ENCODE measurements at places on chromosomes 7 and 10.
A peak's percentile ranks its signal among the peaks of the same experiment; 100 is the strongest.

DNA sequence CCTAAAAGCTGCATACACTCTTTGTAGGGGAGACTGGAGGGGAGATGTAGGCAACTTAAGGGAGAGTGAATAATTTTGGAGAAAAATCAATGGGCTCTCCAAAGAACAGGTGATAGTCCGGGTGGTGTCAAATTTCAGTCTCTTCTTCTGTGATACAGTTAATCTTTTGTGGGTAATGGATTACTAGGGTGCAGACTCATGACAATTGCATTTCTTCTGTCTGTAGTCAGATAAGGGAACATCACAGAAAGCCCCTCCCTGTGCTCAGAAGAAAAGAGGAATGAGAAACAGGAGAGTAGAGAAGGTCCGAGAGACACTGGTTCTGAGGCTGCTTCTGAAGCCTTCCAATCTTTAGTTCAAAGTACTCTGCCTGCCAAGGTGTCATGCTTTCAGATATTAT lies 1140.7 kb upstream of the LRRN3 start:
- no peaks in the 10 kb centered on the region for H3K27me3 ChIP-seq
- no peak overlapping the region for H3K27ac ChIP-seq
- H3K4me1 ChIP-seq: no peaks in the 10 kb centered on the region

GRCh38 chr7:107889992-107890391 lies 991 bp upstream of the DLD start:
- H3K4me3 ChIP-seq: no peak overlapping the region
- H3K4me1 ChIP-seq: peaks cover 8% of the 10 kb centered on the region
- DNase-seq: no peak
- H3K27me3 ChIP-seq: no peaks in the 10 kb centered on the region
- peak overlapping the region; percentile 86 for H3K27ac ChIP-seq
- H3K36me3 ChIP-seq: no peaks in the 10 kb centered on the region

- H3K27me3 ChIP-seq: no peaks in the 10 kb centered on the region
- no peak overlapping the region for H3K4me3 ChIP-seq
- H3K27ac ChIP-seq: no peak overlapping the region
- DNase-seq: no peak
- no peaks in the 10 kb centered on the region for H3K4me1 ChIP-seq
Observed at GRCh38 chr10:86827639-86828038, 71.2 kb downstream of the BMPR1A start.

- no peaks in the 10 kb centered on the region for H3K27me3 ChIP-seq
- no peak overlapping the region for H3K4me3 ChIP-seq
- H3K4me1 ChIP-seq: peaks cover 4% of the 10 kb centered on the region
- no peaks in the 10 kb centered on the region for H3K36me3 ChIP-seq
- no peak for DNase-seq
Observed at GRCh38 chr7:133040178-133040577, 41.7 kb downstream of the CHCHD3 start.

- DNase-seq: no peak
- no peak overlapping the region for H3K4me3 ChIP-seq
- H3K27me3 ChIP-seq: no peaks in the 10 kb centered on the region
- H3K36me3 ChIP-seq: no peaks in the 10 kb centered on the region
Observed at GRCh38 chr7:113392421-113392820, 274.1 kb upstream of the SMIM30 start.

DNA sequence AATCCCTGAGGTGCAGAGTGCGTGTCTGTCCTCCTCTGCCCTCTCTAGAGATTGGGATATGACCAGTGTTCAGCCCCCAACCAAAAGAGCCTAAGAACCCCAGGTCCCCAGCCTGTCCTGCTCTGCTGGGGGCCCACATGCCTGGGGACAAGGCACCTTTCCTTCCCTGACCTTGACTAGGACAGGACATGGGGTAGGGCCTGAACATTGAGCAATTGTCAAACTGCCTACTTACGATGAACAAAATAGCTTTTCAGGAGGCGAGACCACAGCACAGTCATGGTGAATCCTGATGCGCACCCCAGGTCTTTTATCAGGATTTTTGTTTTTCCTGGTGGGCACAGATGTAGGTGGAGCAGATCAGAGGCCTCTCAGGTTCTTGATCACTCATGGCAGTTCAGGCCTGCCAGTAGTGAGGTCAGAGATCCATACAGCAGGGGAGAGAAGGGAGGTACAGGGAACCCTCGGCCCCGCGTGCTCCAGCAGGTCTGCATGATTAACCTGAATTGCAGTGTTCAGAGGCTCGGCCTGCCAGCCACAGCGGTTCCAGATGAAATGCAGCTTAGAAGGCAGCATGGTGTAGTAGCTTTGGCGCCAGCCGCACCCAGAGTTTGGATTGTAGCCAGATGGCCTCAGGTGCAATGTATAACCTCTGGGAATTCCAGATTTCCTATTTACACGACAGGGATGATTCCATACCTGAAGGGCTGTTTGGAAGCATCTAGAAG lies 191.3 kb downstream of the CUX1 start:
- H3K36me3 ChIP-seq: peaks cover 11% of the 10 kb centered on the region
- no peaks in the 10 kb centered on the region for H3K27me3 ChIP-seq
- DNase-seq: no peak
- H3K4me3 ChIP-seq: no peak overlapping the region
- H3K27ac ChIP-seq: no peak overlapping the region

DNA sequence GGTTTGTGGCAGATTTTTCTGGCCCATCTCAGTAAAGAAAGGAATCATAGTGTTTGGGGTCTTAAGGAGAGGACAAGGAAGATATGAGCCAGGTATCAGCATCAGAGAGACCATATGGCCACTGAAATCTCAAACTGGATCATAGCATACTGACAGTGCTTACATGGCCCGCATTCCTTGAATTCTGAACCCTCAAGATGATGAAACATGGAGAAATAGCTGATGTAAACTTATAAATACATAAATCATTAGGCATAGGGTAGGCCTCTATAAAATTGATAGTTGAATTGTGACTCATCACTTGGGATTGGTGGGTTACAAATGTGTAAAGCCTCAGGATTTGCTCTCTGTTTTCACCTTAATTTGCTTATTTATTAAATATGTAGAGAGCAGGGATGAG lies 688.5 kb downstream of the CNTNAP2 start:
- no peaks in the 10 kb centered on the region for H3K4me1 ChIP-seq
- no peak overlapping the region for H3K4me3 ChIP-seq
- DNase-seq: no peak
- no peaks in the 10 kb centered on the region for H3K27me3 ChIP-seq

- DNase-seq: no peak
- H3K36me3 ChIP-seq: no peaks in the 10 kb centered on the region
- H3K4me1 ChIP-seq: no peaks in the 10 kb centered on the region
- H3K4me3 ChIP-seq: no peak overlapping the region
- no peaks in the 10 kb centered on the region for H3K27me3 ChIP-seq
Observed at GRCh38 chr7:19442016-19442785, 266.6 kb downstream of the POLR1F start.

- H3K4me3 ChIP-seq: peak within 1 kb of the TSS; percentile 56
- no peak within 1 kb of the TSS for H3K27ac ChIP-seq
- no peak for DNase-seq
- H3K36me3 ChIP-seq: no peaks in the 10 kb centered on the region
- peaks cover 28% of the 10 kb centered on the region for H3K4me1 ChIP-seq
- H3K27me3 ChIP-seq: peaks cover 3% of the 10 kb centered on the region
Observed at GRCh38 chr7:29806208-29806994, at the start of gene WIPF3. TSS of gene WIPF3 (plus strand) at chr7:29806508. CDS start at chr7:29834725, 28,217 bp downstream.

- H3K27ac ChIP-seq: peak overlapping the region; percentile 6
- H3K27me3 ChIP-seq: no peaks in the 10 kb centered on the region
- no peak for DNase-seq
- no peak overlapping the region for H3K4me3 ChIP-seq
Observed at GRCh38 chr7:112080978-112081377, 125.2 kb downstream of the DOCK4 start.

- H3K27me3 ChIP-seq: no peaks in the 10 kb centered on the region
- H3K4me1 ChIP-seq: peaks cover 10% of the 10 kb centered on the region
- H3K27ac ChIP-seq: no peak overlapping the region
- DNase-seq: no peak
- no peak overlapping the region for H3K4me3 ChIP-seq
Observed at GRCh38 chr7:28136420-28136819, 44.2 kb downstream of the JAZF1 start.

DNA sequence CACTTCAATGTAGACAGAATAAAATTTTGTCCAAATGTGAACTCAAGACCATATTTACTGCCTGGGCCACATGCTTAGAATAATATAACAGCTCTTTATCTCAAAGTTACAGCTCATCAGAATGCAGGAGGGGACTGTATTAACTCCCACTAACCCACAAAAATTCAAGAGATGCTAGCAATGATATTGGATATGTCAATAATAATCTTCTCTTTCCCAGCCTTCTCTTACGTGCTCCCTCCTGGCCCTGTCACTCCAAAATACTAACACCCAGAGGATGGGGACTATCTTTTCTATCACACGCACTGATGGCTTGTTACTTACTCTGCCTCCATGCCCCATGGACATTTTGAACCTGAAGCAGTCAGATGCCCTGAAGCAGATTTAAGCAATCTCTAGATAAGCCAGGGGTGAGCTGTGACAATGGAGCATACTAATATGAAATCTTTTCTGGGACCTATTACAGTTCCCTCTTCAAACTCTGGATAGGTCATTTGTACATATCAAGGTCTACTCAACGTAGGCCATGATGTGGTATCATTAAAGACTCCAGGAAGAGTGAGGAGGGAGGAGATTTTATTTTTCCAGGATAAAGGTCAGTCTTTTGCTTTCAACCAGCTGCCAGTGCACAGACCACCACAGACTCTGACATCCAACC lies 803.0 kb downstream of the GRM8 start:
- no peak for DNase-seq
- H3K36me3 ChIP-seq: no peaks in the 10 kb centered on the region
- no peak overlapping the region for H3K4me3 ChIP-seq
- no peaks in the 10 kb centered on the region for H3K4me1 ChIP-seq

Measured in spinal cord (tissue), 10 donors.